Natural killer cell treated with Interleukin-12 subunit alpha and Interleukin-12 subunit beta and Interleukin-15 and Interleukin-18, amount 100 ng/mL, for 72 hours (primary cell): ENCODE measurements at places on chromosomes 7 and 10. TPM values are rescaled to one million over a fixed set of nuclear protein-coding genes. Genes with fewer than 3 reads are reported as not detected.

- DNase-seq: no peak
Observed at GRCh38 chr10:339038-339391, 203.8 kb downstream of the ZMYND11 start.

DNA sequence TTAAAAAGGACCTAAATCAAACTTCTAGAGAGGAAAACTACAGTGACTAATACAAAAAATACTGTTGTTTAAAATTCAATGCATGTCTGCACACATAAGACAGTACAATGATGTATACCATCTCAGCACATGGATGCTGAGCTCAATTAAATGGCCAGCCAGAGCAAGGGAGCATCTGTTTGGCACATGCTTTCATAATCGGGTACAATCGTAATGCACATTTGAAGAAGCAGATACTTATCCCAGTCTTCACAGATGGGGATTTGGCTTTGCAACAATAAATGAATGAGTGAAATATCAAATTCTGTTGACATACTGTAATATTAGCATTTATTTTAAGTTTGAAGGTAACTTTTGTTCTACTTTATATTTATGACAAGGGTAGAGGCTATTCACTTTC, 187.8 kb downstream of the CRPPA start:
- DNase-seq: no peak

- DNase-seq: no peak
Observed at GRCh38 chr7:148715027-148715426, 16.3 kb downstream of the CUL1 start.

Gene AKR1C4
- total RNA-seq: not detected

GRCh38 chr7:29228289-29229011, 33.9 kb downstream of the CHN2 start:
- DNase-seq: no peak

GRCh38 chr7:8185926-8186683, 75.9 kb downstream of the ICA1 start:
- no peak for DNase-seq

DNA sequence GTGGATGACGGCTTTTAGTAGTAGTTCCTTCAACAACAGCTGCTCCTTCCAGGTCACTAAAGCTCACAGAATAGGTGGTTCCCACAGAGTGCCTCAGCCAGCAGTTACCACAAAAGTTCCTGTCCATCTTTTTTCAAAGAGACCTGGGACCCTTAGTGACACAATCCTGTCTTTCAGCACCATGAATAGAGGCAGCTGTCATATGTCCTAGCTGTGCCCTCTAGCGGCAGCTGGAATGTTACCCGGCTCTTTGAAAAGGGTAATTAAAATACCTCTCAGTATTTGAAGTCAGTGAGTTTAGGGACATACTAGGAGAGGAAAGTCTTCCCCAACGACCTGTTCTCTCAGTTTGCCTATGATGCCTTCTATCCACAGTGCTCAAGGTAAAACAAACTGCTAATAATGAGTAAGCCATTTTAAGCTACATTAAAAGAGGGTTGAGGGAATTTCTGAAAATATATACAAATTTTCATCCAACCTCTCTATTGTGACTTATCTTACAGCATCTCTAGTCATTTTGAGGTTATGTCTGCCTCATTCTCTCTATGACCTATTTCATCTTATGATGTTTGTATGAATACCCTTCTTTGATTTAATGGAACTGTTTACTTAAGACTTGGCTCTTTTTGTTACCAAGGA, 290.8 kb downstream of the NXPH1 start:
- no peak for DNase-seq

- no peak for DNase-seq
Observed at GRCh38 chr10:93437946-93438612, 44.1 kb downstream of the MYOF start.

DNA sequence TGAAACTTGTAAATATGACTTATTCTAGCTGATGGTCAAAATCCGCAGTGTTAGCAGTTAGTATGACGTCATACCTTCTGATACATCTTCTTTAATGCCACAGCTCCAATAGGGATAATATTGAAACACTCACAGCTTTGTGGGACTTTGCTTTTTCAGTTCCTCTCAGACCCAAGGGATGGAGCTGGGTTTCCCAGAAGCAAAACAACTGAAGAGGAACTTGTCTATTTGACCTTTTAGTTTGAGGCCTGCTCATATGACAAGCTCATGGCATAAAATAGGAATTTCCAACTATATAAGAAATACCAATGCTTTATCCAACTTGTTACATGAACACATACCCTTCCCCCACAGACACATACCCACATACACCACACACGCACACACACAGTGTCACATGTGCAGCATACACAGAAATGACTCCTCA, 31.6 kb upstream of the C10orf67 start:
- DNase-seq: no peak

DNA sequence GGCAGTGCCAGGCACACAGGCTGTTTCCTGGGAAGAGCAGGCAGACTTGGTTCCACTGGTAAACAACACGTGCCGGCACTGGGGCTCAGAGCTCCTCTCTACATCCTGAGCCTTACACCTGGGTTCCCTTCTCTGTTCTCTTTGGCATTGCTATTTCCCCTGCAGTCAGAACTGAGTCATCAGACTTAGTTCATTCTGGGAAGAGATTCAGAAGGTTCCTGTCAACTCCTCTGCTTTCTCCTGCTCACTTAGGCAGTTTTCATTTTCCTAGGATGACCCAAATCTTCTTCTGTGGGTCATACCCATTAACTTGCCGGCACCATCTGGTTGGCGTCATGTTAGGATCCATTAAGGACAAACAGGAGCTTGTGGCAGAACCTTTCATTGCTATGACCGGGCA, 33.4 kb upstream of the LRRC18 start:
- DNase-seq: no peak

DNA sequence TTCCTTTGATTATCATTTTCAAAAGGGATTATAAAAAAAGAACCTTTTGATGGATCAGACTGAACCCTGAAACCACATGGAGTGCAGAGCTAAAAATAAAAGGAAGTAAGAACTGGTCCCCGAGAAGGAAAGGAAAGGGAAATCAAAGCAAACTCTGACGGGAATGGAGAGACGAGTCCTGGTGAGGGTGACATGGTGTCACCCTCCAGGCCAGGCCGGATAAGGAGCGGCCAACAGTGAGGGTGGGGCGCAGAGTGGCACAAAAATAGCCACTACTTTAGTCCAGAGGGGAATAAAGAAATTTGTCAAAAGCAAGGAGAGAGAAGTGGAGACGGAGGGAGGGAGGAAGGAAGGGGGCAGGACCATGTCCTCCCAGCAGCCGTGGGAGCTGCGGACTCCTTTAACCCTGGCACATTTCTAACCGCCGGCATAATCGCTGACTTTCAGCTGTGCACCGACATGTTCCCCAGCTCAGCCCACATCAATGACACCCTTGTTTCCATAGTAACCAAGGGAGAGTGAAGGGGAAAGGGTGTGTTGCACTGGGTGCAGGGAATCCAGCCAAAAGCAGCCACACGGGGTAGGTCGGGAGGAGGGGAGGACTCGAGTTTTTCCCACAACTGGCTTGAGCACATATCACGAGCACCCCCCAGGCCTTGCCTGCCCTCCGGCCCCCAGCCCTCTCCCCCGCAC, 29.7 kb downstream of the TRIM8 start:
- no peak for DNase-seq

Gene PLAC9
- not detected for total RNA-seq

Gene RNF133
- not detected for total RNA-seq

GRCh38 chr10:28719789-28720436, 42.6 kb downstream of the BAMBI start:
- no peak for DNase-seq

DNA sequence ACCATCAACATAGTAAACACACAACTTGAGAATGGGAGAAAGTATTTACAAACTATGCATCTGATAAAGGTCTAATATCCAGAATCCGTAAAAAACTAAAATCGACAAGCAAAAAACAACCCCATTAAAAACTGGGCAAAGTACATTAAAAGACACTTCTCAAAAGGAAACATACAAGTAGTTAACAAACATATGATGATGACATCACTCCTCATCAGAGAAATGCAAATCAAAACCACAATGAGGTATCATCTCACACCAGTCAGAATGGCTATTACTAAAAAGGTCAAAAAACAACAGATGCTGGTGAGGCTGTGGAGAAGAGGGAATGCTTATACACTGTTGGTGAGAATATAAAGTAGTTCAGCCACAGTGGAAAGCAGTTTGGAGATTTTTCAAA, 125.1 kb downstream of the TFPI2 start:
- DNase-seq: no peak

GRCh38 chr7:33539659-33540400, 365.5 kb upstream of the BMPER start:
- DNase-seq: no peak

Gene MSMB
- total RNA-seq: not detected

- no peak for DNase-seq
Observed at GRCh38 chr7:106089647-106090046, 22.5 kb downstream of the SYPL1 start.

Gene CARD11
- total RNA-seq: 80.8 TPM

GRCh38 chr10:95245425-95246055, 45.3 kb downstream of the PDLIM1 start:
- no peak for DNase-seq

- DNase-seq: no peak
Observed at GRCh38 chr10:77862595-77862994, 64.0 kb downstream of the DLG5 start.

- DNase-seq: peak; percentile 44
Observed at GRCh38 chr10:70271996-70272924, 11.5 kb downstream of the NPFFR1 start.

- DNase-seq: no peak
Observed at GRCh38 chr7:151787348-151787747, 89.6 kb downstream of the PRKAG2 start.

Gene ITGB8
- total RNA-seq: 1.3 TPM

- no peak for DNase-seq
Observed at GRCh38 chr7:39187130-39187529, 209.4 kb downstream of the POU6F2 start.

DNA sequence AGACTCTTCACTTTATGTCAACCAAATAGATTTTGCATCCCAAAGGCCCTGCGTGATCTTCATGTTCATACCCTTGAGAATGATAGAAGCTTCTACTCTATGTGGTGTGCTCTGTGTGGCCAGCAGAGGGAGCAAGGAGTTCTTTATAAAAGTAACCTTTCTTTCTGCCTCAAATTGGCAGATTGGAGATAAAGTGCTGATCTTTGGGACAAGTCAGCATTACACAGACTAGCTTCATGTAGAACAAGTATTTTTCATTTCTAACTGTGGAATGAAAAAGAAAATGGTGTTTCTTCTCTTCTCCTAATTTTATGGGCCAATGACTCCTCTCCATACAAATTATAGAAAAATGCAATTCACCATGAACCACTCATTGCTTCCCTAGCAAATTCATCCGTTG, 1214.1 kb downstream of the SORCS1 start:
- no peak for DNase-seq

- DNase-seq: no peak
Observed at GRCh38 chr10:99303899-99304861, 25.0 kb upstream of the CNNM1 start.

DNA sequence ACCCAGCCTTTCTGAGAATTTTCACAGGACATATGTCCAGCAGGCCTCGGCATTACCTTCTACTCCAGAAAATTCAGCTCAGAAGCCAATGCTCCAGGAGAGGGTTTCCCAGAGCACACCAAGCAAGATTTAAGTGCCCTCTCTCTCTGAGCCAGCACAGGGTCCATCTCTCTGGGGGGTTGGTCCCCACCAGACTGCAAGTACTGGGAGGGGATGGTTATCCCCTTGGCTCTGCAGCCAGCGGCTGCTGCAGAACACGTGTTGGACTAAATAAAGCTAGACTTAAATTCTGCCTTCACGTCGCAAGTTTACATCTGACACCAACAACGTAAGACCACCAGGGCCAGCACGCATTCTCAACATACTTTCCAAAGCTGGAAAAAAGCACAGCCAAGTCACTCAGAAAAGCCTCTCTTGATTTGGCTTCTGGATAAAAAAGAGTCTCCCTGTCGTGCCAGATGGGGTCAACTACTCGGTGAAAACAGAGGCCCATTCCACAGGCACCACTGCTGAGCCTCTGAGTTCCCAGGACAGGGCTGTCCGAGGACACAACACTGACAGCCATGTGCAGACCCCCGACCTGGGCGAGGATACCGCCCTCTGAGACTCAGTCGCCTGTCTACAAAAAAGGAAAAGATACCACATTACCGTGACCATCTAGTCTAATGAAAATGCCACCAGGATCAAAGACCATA, 77.3 kb downstream of the CTBP2 start:
- DNase-seq: no peak

Gene SLC18A2
- total RNA-seq: 0.59 TPM

DNA sequence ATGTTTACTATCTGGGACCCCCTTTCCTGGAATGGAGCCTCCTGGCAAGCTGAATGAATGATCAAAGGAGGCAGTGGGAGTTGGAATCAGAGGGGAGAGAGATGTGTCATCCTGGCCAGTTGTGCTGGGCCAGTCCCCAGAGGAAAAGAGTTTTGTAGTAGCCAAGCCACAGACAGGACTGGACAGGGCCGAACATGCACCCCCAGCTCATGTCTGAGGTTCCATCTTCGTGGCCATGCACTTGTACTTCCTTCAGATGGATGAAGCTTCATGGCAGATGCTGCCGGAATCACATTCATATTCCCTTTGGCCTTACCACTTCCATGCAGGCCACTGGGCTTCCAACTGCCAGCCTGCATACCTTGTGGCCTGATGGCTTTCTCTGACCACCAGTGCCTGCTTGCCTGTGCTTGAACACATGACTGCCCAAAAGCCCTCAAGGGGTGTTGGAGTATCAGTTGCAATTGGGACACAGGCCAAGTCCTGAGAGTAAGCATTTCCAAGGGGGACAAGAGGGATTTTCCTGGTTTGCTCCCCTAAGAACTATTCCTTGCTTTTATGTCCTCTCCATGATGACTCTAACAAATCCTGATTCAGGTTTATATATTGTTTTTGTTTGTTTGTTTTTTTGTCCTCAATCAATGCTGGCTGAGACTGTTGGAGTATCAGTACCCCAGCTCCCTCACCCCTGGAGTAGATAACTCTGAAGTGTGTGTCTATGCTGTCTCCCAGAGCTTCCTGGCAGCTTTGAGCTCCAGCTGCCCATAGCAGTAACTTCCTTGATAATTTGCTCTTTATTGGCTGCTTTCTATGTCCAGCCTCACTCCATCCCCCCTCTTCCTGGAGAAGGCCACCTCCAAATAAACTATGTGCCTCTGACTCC, 63.6 kb downstream of the TMEM130 start:
- DNase-seq: no peak

DNA sequence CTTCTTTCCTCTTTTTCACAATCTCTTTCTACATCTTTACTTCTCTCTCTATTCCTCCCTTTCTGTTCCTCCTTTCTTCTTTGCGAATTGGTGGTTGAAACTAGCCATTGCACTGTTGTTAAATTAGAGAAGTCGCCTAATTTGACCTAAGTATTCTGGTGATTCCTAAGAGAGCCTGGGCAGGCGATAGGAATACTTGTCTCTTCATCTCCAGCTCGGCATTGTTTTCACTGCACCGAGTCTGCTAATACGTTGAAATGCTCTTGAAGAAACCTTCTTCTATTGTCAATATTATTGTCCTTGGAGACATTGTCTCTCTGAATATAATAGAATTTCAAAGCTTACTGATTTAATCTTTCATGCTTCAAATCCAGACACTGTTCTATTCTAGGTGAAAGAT, 31.7 kb downstream of the KCND2 start:
- DNase-seq: no peak

Gene OR13A1
- total RNA-seq: not detected
